GM23248 (cell line): ENCODE measurements at places on chromosomes 12 and 14. TPM values are rescaled to one million over a fixed set of nuclear protein-coding genes. Genes with fewer than 3 reads are reported as not detected.

- no peak for DNase-seq
Measured at GRCh38 chr12:117450209-117450608, 88.8 kb upstream of the NOS1 start.

DNA sequence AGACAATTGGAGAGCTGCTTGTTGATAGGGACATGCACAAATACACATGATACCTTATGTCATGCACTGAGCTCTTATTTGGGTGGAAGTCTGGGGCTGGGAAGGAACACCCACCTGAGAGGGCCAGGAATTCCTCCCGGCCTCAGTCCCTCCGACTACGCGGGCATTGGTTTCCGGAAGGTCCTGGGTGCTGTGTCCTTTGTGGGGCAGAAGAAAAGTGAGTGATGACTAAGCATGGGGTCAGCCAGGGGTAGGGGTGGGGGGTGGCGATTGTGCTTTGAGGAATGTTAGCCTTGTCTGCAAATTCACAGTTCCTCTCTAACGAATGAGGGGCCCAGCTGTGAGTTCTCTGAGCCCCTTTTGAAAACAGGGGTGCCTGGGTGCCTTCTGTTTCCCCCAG lies 798 bp downstream of the CELA1 start:
- DNase-seq = peak; percentile 28

DNA sequence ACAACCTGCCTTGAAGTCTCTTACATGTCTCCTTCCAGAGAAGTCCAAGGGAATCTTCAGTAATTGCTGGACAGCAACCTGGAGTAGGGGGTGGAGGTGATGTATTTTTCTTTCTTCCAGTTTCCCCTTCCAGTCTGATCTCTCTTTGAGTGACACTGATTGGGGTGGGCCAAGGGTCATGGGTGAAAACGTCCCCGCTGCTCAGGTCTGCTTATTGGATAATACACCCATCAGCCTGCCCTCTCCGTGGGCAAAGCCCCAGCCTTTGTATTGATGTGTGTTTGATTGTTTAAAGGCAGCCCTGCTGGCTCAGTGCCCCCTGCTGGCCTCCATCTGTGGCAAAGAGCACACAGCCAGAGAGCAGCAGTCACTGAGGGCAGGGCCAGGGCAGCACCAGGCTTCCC lies 35.7 kb upstream of the ATP2A2 start:
- peak; percentile 22 for DNase-seq

GRCh38 chr12:39867631-39868327 lies 238.1 kb downstream of the SLC2A13 start:
- peak; percentile 7 for DNase-seq

DNA sequence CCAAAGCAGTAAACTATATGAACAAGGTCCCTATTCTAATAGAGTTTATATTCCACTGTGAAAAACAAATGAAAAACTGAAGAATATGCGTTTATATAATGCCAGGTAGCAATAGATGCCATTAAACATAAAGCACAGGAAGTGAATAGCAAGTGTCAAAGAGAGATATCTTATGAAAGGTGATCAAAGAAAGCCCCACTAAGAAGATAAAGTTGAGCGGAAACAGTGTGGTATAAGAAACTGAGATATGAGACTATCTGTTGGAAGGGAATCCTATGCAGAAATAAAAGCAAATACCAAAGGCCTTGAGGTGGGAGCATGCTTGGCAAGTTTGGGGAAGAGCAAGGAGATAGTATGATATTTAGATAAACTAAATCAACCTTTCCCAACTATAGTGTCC lies 123.1 kb upstream of the FAR2 start:
- DNase-seq = no peak

DNA sequence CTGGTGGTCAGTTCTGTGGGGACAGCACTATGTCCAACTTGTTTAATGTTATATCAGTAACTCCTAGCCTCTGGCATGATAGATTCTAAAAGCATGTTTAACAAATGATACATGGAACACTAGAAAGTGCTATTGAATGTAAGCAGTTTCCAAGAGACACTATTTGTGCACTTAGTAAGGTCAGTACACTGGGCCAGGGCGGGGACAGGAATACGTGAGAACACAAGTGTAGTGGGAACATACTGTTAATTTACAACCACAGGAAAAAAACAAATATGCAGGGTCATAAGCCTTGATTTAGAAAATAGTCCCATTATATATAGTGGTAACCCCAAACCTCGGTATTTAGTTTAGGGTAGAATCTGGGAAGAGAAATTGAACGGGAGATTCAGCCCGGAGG lies 88.9 kb upstream of the SLC38A2 start:
- no peak for DNase-seq

GRCh38 chr14:31024577-31025366 lies 677 bp upstream of the AP4S1 start:
- peak; percentile 76 for DNase-seq

- peak; percentile 56 for DNase-seq
Measured at GRCh38 chr12:132597333-132598316, 12.8 kb downstream of the LRCOL1 start.

DNA sequence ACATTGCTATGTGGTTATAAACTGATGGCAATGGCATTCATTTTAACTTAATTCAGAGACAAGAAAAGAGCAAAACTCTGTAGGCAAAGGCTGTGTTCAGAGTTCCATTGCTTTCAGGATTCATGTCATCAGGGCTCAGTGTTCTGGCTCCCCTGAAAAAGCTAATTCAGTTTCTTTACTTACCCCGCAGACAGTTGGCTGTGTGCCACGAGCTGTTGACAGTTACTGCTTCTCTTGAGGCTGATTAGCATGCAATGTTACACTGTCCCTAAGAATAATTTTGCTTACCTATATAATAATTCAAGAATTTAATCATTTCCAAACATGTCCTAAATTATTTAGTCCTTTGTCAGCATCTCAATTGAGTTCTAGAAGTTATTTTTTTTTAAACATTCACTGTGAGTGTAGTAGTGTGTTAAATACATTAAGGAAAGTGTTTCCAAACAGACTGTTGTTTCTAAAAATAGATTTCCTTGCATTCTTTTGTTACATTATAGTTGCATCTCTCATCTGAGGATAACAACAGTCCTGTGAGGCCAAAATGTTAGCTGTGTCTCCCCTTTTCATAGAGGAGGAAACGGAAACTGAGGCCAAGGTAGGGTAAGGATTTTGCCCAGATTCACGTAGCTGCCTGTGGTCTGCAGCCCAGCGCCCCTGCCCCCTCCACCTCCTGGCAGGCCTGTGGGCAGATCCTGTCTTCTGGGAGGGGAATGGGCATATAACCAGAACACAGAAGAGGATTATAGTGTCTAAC lies 98.6 kb downstream of the PELI2 start:
- peak; percentile 43 for DNase-seq

DNA sequence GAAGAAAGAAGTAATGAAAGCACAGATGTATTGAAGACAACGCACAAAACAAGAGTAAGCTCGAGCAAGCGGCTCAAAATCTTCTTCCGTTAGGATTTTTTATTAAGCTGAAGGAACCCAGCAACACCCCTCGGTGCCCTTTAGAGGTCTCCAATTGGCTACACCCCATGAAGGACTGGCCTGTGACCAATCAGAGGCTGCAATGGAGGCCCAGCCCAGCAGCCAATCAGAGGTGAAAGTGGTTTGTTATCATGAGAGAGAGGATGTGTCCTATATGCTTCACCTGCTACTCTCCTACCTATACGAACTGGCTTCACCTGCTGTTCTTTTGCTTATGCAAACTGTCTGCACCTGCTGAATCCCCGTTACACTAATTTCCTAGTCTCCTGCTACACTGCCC lies 358.8 kb downstream of the C12orf50 start:
- no peak for DNase-seq

GRCh38 chr12:104306943-104307654 lies 3.6 kb downstream of the EID3 start:
- DNase-seq = no peak

DNA sequence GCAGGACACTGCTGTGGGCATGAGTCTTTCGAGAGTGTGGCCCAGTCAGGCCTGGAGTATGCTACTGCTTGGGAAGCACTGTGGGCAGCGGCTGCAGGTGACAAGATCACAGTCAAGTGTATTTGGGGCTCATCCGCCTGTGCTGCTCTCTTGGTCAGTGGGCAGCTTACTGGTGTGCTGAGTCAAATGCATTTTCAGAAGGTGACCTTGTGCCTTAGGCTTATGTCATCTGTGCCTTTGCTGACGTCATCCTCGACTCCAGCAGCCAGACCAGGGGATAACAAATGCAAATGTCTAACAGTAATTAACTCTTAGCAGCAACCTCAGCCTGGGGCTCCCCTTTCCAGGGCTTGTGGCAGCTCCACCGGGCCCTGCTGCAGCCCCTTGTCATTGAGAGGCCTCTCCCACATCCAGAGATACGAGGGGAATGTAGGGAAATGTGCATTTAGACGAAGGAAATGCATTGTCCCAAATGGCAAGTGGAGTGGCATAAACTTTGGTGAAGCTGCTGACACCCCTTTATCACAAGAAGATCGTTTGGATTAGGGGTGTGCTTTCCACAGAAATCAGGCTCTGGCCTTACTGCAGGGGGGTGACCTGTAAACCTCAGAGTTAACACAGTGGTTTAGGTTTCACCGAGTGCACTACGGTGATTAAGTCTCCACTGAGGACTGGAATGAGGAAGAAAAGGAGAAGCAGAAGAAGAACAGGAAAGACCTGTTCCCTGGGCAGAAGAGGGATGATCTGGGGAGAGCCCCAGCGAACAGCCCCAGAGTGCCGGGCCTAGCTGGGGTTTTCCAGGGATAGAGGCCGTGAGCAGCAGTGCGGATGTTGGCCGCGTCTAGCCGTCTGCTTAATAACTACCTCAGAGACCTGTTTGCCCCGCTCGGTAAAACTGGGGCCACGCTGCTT lies 39.7 kb downstream of the PSMA6 start:
- peak; percentile 46 for DNase-seq

GRCh38 chr14:38910092-38910491 lies 192.9 kb downstream of the SEC23A start:
- no peak for DNase-seq

DNA sequence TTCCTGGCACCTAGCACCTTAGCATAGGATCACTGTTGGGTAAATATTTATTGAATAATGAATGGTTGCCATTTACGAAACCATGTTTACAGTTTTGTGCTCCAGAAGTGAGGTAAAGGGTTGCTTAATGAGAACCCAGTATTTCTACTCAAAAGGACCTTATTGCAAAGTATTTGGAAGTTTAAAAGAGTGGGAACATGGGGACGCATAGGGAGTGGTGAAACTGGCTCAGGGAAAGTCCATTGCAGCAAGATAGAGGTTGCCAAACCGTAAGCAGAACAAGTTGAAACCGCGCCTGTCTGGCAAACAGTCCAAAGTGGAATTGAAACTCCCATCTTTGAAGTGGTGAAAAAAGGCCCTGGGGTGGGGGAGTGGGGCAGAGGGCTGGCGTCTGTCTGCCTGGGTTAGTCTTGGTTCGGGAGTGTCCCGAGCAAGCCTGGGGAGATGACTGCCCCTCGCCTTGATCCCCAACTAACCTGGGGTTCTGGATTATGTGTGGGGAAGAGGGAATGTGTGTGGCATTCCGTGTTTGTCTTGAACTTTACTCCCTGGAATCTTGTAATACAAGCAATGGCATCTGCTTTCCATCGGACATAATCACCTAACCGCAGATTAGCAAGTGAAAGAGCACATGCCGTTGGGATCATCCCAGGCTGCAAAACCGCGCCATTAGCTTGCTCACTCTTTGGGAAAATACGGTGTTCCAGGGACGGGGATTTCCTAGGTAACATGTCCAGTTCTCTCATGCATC lies 7.2 kb downstream of the ALDH2 start:
- DNase-seq = peak; percentile 83

DNA sequence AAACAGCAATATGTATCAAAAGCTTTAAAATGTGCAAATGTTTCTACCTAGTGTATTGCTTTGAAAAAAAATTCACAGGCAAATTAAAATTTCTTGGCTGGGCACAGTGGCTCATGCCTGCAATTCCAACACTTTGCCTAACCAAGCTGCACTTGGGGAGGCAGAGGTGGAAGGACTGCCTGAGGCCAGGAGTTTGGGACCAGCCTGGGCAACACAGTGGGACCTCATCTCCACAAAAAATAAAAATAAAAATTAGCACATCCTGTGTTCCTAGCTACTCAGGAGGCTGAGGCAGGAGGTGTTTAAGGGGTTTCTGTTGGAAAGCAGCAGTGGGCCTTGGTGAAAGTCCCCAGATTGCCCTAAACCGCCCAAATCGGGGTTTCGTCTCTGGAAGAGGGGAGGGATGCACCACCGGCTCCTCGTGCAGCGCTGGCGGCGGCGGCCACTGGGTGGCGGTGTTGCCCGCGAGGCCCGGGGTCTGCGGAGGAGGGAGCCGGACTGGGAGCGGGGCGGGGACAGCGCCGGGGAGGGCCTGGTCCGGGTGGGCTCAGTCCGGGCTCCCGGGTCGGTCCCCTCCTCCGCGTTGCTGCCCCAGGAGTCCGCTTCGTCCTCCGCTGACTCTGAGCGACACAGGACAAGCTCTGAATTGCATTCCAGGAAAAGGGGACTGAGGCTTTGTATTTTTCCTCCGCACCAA lies 265.6 kb downstream of the AACS start:
- DNase-seq = peak; percentile 64

GRCh38 chr14:24894583-24895242 lies 155.2 kb downstream of the STXBP6 start:
- DNase-seq = no peak

DNA sequence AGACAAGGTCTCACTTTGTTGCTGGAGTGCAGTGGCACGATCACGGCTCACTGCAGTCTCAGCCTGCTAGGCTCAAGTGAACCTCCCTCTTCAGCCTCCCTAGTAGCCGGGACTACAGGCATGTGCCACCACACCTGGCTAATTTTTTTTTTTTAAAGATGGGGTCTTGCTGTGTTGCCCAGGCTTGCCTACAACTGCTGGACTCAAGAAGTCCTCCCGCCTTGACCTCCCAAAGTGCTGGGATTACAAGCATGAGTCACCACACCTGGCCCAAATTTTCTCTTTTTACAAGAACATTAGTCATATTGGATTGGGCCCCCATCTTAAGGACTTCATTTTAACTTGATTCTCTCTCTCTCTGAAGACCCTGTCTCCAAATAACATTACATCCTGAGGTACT lies 7.0 kb upstream of the HECTD4 start:
- no peak for DNase-seq

DNA sequence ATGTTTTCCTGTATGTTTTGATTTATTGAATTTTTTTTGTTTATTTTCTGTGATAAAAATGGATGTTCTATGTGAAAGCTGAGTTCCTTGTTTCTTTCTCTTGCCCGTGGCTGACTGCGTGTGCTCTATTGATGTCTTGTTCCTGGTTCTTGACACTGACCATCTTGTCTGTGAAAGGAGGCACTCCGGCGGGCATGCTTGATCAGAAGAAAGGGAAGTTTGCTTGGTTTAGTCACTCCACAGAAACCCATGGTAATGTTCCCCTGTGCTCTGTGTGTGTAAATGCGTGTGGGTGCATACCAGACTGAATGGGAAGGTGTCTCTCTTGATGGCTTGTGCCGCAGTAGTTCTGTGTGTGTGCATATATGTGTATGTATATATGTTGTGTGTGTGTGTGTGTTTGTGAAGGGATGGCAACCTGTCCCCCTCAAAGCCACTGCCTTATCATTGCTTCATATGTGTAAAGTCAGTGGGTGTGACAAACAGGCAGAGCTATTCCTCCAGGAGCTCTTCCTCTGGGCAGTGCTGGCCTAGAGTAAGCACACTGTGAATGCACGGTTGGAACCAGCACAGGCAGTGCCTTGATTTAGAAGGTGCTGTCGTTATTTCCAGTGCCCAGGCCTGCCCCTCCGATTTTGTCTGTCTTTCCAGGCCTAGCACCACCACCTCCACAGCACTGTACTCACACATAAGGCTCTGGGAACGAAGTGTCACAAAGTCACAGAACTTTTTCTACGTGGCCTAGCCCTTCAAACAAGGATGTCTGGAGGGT lies 247.3 kb upstream of the FKBP4 start:
- no peak for DNase-seq

- DNase-seq = no peak
Measured at GRCh38 chr12:31260840-31261239, 65.1 kb downstream of the SINHCAF start.

Gene LIN7A
- total RNA-seq = 1.0 and 1.5 TPM in 2 replicates

Gene CLEC1A
- not detected in 2 replicates for total RNA-seq

Gene AKAP5
- total RNA-seq = 0.22 and 0.89 TPM in 2 replicates

Gene SYNDIG1L
- not detected in 2 replicates for total RNA-seq
